Fibroblast of upper back skin (primary cell): ENCODE measurements at places on chromosomes 5 and 9.

DNA sequence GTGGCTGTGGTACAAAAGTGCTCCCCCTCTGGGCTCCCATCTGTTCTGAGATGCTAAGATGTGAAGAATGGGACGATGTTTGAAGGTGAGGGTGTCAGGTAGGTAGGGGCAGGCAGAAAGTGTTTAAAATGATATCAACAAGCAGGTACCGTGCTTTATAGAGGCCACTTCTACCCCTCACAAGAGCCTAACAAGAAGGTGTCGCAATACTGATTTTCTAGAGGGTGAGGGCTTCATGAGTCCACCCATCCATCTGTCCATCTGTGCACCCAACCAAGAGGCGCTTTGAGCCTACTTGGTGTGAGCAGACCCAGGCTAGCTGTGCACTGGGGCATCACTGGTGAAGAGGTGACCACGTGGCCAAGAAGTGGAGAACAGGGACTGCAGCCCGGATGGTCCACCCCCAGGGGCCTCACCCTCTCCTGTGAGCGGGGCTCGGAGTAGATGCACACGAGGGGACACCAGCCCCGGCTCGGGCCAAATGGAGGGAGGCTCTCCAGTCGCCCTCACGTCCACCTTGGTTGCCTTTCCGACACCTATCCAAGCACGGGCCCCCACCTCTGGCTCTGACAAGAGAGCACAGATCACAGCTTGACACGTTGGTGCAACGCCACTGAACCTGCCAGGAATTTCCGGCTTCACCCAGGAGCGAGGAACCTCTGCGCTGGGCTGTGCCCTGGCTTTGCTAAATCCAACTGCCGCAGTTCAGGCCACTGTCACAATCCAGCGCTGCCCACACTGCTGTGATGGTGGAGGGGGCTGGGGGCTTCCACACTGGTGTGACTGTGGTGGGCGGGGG, 34.5 kb downstream of the CRB2 start:
- no peak for DNase-seq

DNA sequence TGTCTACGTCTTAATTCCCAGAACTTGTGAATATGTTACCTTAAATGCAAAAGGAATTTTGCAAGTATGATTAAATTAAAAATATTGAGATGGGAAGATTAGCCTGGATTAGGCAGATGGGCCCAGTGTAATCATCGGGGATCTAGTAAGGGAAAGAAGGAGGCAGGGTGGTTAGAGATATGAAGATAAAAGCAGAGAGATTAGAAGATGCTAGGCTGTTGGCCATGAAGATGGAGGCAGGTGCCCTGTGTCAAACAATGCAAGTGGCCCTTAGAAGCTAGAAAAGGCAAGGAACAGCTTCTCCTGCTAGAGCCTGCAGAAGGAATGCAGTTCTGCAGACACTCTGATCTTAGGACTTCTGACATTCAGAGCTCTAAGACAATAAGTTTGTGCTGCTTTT, 28.8 kb upstream of the ISOC1 start:
- no peak for DNase-seq

DNA sequence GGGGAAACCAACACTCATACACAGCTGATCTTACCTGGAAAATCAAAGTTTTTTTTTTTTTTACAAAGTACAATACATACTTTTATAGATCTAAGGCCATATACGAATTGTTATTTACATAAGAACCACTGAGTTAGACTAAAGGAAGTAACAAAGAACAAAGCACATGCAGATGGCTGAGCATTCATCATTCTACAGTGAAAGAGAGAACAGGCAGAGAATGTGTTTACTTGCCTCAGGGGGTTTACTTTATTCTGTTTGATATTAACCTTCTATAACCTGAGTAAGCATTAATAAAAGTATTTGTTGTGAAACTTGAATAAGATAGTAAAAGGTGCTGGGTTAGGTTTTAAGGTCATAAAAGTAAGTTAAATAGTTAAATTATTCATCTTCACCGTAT, 54.7 kb downstream of the SLC38A9 start:
- no peak for DNase-seq

DNA sequence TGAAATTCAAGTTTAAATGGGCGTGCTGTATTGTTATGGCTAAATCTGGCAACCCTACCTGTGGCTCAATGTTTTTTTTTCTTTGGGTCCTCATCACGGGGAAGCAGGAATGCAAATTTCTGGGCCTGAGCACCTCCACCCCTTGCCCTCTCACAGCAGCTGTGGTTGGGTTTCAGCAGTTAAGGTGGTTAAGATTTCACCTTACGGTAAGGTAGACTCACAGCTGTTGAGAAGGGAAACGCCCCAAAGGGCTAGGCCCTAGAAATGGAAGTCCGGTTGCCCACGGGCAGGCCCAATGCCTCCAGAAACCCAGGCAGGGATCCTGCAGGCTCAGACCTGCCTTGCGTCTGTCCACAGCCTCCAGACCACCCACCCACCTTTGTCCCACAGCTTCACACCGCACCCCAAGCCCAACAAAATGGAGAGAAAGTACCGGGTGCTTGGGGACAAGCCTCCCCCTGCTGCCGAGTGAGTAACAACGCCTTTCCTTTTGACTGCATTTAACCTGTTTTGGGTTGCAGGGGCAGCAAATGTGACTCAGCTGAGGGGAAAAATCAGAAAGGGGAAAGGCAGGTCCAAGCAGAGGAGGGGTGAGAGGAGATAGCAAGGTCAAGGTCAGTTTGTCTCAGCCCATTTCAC, 48.1 kb upstream of the TDRD7 start:
- DNase-seq, result no peak

DNA sequence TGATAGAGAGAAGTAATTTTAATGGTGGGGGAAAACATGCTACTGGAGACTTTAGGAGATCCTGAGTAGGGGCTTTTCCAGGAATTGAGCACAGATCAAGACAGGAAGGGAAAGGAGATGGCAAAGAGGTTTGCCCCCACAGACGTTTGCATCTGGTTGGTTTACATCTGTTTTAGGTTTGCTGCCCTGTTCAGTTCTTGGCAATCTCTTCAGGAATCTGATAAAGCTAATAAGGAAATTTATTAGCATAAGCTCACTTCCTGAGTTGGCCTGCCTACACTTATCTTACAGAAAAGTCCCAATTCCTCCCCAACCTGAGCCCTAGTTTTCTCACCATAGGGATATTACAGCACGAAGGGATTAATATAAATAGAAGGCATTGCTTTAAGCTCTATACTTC, 3.4 kb upstream of the CFAP95 start:
- no peak for DNase-seq

GRCh38 chr5:137368651-137369050, 130.5 kb downstream of the SPOCK1 start:
- DNase-seq, result no peak

- DNase-seq, result peak; percentile 80
These were observed at the start of gene MYO10 for GRCh38 chr5:16936150-16936988. Gene MYO10, minus strand, starts transcription at chr5:16936288. Its CDS starts 480 bp downstream, at chr5:16935808.

GRCh38 chr5:40687321-40687720, 7.6 kb downstream of the PTGER4 start:
- no peak for DNase-seq

- DNase-seq, result no peak
These were observed 60.1 kb downstream of the RGS3 start for GRCh38 chr9:113523421-113524141.

DNA sequence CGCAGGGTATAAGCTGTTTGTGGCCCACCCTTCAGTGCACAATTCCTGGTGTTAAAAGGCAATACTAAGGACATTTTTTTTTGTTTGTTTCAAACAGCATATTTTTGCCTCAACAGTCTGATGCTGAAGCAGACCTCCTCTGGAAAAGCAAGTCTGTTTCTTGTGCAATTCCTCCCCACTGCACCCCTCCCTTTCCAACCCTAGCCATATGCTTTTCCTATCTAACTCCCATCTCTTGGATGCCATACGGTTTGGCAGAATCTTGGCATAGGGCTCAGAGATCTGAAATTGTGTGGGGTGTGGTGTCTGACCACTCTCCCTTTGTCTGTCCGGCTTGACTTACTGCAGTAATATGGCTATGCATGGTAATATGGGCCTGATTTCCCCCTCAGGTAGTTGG, 161.6 kb downstream of the TMEM38B start:
- DNase-seq, result no peak

- DNase-seq, result no peak
These were observed 356.2 kb downstream of the TMEM161B start for GRCh38 chr5:87912419-87912818.

DNA sequence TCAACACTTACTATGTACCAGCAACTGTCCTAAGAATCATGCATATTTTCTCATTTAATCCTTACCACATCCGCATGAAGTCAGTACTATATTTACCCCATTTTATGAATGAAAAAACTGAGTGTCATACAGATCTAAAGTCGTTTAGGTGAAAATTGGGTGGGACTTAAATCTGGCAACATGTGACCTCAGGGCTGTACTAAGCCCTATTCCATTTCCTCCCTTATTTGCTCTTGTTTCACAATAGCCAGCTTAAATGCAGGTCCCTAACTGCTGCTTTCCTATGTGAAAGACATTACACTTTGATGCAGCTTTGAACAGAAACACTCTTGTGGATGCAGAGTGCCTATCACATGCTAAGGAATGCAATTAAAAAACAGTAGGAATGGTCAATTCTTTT, 2.5 kb upstream of the RAB14 start:
- DNase-seq, result no peak

DNA sequence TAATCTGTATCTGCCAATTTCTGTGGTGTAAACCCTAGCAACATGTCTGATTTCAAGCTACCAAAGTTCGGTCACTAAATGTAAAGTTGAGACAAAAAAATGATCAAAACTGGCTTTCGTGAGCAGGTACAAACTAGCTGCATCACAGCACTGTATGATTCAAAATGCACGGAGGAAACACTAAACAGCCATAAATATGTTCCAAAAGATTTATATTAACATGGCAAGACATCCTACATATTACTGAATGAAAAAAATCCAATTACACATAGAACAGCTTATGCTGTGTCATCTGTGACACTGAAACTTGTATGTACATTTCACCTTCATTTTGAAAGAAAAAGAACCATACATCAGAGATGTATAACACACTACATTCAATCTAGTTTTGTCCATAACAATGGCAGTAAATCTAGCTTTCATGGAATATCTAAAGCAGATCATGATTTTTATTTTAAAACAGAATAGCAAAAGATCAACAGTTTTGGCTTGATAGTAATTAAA, 14.4 kb downstream of the GNAQ start:
- no peak for DNase-seq

DNA sequence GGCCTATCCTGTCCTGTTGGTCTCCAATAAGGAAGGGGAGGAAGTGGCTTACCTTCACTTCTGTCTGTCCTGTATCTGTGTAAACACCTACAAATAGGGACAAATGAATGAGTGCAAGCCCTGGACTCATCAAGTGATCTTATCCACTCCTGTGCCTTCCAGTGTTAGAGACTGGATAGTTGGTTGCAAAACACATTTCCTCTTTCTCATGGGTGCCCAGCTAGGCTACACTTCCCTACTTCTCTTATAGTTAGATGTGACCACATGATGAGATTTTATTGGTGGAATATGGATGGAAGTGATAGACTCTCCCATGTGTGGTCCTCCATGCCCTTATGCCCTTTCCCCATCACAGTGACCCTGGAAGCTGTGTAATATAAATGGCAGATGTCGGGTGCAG, 16.9 kb upstream of the PFDN1 start:
- DNase-seq, result no peak

GRCh38 chr9:99433555-99433954, 211.5 kb downstream of the SEC61B start:
- peak; percentile 84 for DNase-seq

GRCh38 chr9:129962889-129963703, 79.9 kb downstream of the FNBP1 start:
- DNase-seq, result peak; percentile 43

DNA sequence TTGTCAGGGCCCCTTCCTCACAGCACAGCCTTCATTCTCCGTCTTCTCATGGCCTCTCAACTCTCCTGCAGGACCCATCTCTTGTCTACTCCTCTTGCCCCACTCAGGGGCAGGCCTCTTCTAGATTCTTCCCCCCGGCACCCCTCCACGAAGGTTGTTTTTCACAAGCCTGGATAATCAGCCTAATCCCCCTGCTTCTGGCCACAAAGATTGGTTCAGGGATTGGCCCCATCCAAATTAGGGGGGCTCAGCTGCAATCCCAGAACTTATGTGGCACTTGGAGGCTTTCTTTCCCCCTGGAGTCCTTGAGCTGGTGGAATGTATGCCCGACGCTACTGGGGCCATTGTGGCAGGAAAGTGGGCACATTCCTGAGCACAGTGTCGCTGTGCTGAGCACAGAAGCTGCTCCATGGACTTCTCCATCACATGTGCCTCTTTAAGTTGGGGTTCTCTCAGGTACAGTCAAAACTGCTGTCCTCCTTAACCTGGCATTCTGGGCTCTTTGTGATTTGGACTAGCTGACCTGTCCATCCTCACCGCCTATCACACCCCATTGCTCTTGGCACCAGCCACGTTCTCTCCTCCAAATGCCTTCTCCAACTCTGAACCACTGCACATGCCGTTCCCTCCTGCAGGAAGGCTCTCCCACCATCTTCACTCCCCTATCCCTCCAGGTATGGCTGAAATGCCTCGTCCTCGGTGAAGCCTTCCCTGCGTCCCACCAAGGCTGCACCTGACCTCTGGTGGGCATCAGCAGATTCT, 66.8 kb upstream of the RNF130 start:
- no peak for DNase-seq

DNA sequence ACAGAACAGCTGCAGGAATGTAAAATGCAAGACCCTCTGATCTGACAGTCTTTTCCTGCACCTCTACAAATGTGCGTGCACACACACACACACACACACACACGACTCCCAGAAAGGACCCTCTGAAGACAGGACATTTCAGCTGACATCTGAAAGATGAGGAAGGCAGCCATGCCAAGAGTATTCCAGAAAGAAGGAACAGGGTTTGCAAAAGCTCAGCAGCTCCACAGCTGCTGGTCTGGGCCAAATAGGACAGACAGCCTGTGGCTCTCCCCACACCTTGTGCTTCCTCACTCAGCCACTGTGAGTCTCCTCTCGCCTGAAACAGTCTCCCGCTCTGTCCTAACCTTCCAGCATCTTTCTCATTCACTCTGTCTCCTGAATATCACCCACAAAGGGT, 189.0 kb downstream of the PALM2AKAP2 start:
- DNase-seq, result peak; percentile 49

DNA sequence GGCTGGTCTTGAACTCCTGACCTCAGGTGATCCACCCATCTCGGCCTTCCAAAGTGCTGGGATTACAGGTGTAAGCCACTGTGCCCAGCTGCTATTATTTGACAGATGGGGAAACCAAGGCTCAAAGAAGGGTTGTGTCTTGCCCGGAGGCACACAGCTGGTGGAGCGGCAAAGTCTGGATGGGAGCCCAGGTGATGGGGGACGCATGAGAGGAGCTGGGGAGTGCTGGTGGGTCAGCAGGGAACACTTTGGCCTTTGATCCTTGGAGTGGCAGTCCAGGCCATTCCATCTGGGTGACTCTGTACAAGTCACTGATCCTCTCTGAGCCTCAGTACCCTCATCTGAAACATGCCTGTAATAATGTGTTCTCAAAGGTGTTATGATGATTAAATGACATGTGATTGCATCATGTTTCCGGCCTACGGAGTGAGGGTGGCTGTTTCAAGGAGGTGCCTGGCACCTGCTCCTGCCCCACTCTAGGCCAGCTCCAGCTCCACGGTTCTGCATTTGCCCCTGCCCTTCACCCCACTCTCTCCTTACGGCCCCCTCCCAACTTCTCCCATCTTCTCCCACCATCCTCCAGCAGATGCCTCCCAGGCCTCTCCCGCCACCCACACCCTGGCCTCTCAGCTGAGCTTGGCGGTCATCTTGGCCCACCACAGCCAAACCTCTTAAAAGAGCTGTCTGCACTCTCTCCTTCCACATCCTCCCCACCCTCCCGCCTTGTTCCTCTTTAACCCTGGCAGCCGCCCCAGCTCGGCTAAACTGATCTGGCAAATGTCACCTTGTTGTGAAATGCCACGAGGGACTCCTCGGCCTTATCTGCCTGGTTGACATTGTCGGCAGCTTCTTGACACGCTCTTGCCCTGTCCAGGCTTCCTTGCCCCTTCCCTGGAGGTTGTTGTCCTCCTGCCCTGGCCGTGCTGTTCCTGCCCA, 5.5 kb upstream of the DBN1 start:
- DNase-seq, result peak; percentile 60
